ENCODE measurements at places on chromosomes 3 and 15.

DNA sequence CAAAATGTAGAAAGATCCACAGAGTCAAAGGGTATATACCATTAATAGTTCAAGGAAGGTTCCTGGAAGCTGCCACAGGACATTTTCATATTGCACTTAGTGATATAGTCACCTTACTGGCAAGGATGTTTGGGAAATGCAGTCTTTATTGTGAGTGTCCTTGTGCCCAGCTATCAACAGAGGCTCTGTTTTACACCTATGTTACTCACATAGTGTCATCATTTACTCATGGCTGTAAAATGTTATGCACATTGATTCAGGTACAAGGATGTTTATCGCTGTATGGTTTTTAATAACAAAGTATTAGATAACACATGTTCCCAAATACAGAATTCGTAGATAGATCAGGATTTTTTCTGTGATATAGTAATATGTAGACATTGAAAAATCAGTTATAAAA is 50.9 kb downstream of the ZPLD1 start:
- DNase-seq = no peak

DNA sequence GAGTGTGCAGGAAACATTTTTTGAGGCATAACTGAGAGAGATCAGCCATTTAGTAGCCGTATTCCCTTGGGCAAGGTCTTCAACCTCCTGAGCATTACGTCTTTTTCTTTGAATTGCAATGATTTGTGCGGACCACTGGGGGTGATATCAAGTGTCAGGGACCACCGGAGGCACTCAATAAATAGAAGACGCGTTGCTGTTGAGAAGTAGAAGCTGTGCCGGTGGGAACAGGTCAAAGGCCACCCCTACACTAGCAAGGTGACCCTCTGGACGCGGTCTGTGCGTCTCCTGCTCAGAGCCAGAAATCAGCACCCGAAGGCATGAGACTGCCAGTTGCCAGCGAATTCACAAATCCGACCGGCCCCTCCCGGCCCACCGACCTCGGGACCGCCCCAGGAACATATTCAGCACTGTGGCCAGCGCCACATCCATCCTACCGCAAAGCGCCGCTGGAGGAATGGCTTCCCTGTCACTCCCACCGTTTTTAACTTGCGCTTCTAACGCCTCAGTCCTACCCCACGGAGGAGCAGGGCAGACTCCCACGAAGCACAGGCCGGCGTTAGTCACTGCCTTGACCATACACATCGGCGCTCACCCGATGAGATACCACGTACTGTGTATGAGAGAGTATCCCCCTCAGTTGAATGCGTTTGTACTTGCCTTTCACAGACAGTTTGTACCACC is 1.4 kb upstream of the GHSR start:
- DNase-seq = peak; percentile 27

DNA sequence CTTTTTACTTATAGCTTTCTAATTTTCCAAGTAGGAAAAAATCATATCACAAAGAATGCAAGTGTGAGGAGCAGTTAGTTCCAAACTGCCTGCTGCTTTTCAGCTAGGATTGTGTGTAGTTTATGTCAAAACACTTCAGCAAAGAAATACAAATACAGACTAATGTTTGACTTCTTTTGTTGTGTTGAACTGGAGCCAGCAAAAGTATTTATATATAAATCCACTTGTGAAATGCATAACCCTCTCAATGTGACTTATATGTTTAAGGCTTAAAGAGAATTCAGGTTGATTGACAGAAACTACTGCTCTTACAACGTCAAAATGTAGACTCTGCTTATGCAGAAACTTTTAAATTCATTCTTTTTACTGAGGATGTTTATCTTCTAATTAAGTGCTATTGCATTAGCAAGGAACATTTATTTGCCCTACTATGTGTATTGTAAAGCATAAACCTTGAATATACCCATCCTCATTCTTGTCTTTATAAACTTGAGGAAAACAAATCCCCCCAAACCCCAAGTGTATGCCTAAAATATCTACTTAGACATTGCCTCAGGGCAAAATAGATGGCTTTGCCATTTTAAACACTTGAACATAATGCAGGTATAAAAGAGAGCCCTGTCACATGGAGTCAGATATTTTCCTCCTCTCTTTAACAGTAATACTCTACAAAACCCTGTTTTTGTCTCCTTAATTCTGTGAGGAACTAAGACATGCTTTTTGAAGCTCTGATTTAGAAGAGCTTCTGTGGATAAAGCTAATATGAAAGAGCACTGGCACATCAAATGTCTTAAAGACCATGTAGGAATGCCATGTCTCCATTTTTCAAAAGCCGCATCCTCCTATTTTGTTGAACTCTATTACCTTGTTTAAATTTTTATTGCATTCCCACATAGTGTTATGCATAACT is 302.8 kb upstream of the TBC1D5 start:
- DNase-seq = no peak

DNA sequence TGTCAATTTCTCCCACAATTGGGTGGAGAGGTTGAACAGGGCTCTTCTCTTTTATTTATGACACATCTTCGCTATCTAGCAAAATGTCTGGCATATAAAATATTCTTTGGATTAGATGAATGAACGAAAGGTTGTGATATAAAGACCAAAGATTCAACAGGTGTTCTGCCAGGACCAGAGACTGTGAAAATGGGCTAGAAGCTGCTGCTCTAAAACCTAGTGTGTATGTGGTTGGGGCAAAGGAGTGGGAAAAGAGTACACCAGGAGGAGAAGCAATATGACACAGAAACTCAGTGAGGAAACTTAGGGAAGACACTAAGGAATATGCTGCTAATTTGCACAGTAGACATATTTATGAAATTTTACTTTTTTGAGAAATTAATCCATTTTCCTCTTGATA is 102.0 kb upstream of the CCDC80 start:
- no peak for DNase-seq

- no peak for DNase-seq
Observed at GRCh38 chr15:71042356-71042922, 72.8 kb upstream of the THSD4 start.

GRCh38 chr3:109071350-109072142 is 46.4 kb downstream of the MORC1 start:
- no peak for DNase-seq

GRCh38 chr15:100059094-100059493 is 282.7 kb downstream of the ADAMTS17 start:
- no peak for DNase-seq

- DNase-seq = no peak
Observed at GRCh38 chr15:92159906-92160841, 233.5 kb upstream of the ST8SIA2 start.

- no peak for DNase-seq
Observed at GRCh38 chr3:105899516-105899915, 30.7 kb upstream of the CBLB start.

- no peak for DNase-seq
Observed at GRCh38 chr3:193865896-193866480, 270.0 kb upstream of the HES1 start.

DNA sequence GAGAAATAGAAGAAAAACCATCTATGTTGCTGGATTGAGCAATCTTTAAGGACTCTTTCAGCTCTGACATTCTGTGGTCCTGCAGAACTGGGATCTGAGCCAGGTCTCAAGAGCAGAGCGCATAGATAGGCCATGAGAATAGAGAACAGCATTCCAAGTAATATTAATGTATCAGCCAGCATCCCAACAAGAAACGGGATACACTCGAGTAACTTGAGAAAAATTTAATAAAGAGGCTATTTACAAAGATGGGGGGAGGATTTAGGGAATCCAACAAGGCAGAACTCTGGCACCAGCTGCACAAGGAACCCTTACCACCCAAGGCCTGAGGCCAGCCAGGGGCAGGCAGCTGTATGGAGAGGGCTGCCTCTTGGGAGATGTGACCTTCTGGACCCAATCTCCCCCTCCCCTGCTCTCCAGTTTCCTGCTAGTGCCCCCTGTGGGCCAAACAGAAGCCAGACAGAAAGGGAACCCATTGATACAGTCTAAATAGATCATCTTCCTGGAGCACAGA is 8.2 kb downstream of the TMOD2 start:
- peak; percentile 22 for DNase-seq

DNA sequence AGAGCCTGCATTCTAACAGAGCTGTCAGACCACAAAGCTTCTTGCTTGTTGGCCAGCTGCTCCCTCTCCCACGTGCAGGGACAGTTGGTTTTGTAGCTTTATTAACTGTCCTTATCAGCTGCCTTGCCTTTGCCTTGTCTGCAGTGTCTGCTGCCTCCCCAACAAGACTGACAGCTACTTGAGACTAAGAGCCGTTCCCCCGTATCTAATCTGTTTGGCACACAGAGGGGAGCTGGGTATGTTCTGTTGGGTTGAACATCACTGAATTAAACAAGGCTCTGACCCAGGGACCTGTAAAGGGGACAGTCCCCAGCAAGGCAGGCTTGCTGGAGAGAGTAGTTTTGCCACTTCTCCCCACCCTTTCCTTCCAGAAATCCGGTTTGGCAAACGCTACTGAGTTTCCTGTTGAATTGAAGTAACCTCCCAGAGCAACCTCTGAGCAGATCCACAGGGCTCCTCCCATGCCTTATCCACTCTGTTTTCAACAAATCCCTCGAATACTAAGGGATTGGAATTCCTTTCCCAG is 116.1 kb downstream of the ANP32A start:
- no peak for DNase-seq

- DNase-seq = no peak
Observed at GRCh38 chr3:142530296-142530695, 48.2 kb downstream of the ATR start.

DNA sequence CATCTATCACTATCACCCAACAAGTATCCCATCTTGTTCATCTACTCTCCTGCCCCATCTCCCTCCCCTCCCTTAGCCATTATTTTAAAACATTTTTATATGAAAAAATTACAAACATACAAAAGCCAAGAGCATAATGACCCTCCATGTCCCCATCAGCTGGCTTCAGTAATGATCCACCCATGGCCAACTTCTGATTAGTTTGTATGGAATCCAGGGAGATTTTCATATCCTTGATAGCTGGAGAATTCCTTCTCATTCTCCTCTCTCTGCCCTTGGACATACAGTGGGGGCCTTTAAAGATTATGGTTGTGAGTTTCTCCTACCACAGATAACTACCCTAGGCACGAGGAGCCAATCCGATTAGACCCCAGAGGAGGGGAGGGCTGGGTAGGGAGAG is 40.2 kb downstream of the IRAK2 start:
- DNase-seq = no peak

GRCh38 chr15:90660195-90660998 is 56.7 kb upstream of the BLM start:
- DNase-seq = peak; percentile 85

DNA sequence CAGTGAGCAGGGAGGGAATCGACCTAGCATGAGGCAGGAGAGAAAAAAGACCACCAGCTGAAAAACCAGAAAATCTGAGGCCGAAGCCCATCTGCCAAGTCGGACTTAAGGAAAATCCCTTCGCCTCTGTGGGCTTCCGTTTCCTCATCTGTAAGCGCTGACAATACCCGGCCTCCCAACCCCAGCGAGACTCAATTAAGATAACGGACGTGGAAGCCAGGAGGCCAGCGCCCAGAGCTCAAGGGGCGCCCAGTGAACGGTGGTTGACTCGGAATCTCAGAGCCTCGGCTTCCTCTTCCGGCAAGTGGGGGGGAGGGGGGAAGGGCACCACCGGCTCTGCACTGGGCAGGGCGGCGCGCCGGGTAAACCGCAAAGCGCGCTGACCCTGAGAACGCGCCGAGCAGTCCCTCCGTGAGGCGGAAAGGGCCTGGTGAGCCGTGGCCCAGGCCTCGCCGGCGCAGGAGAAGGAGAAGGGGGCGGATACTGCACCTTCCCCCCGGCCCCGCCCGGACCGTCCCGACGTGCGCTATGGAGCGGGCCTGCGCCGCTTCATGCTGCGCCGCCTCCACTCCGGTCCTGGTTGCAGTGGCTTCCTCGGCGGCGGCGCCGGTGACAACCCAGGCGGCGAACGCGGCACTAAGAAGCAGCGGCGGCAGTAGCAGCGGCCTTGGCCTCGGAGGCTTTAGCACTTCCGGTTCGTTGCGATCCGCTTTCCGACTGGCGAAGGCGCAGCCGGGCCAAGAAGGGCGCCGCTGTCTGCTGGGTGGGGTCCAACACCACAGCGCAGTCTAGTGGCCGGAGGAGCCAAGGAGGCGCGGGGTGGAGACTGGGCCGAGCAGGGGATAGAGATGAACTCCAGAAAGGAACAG is at the start of gene DPP8:
DPP8 (minus strand) TSS at position 693 of the 869 bp plus-strand sequence. CDS start 5,136 bp downstream, outside the sequence.
- DNase-seq = peak; percentile 96

- DNase-seq = no peak
Observed at GRCh38 chr15:47296881-47297280, 420.4 kb upstream of the SEMA6D start.

- no peak for DNase-seq
Observed at GRCh38 chr3:196596355-196596754, 27.9 kb downstream of the FBXO45 start.

GRCh38 chr3:57791245-57791644 is 35.1 kb downstream of the SLMAP start:
- no peak for DNase-seq

- no peak for DNase-seq
Observed at GRCh38 chr3:106294121-106294520, 425.3 kb upstream of the CBLB start.

GRCh38 chr15:27418726-27419125 is 447.7 kb downstream of the GABRG3 start:
- DNase-seq = no peak

DNA sequence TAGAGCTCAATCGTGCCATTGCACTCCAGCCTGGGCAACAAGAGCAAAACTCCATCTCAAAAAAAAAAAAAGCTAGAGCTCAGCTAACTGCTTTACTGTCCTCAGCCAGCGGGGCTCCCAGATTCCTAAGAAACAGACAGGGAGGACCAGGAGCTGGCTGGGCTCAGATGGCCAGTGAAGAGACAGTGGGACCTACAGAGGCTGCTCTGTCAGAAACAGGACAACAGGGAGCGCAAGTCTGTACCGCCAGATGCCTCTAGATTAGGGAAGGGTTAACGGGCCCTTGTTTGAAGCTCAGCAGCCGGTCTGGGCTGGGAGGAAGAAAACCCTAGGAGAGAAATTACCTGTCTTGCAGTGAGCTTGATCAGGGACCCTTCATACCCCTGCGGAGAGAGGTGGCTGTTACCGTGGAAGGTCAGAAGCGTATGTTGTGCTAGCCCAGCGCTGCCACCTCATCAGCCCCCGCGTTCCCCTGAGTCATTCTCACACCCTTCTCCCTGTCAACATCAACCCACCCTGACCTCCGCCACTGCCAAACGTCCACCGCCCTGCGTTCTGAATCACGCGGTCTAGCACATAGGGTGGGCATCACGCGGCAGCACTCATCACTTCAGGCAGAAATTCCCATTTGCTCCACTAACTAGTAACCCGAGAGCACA is 25.3 kb downstream of the RBPMS2 start:
- no peak for DNase-seq

- DNase-seq = peak; percentile 28
Observed at GRCh38 chr3:113626503-113627371, 69.7 kb downstream of the USF3 start.
